T follicular helper cell (primary cell): ENCODE measurements at places on chromosomes 2 and 18.

DNA sequence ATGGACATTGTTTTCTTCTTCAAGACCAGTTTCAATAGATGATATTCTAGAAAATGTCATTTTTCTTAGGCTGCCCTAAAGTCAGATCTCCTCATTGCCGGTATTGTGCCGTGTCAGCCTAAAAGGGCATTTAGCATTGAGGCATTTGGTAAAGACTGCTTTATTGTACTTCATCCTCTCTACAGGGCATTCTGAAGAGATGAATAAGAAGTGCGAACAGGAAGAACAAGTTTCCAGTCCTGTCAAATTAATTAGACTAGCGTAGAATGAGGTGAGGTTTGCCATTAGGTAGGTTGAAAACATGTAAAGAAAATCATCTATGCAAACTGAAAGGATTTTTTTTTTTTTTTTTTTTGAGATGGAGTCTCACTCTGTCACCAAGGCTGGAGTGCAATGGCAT is 60.6 kb downstream of the ETAA1 start:
- no peak for DNase-seq

DNA sequence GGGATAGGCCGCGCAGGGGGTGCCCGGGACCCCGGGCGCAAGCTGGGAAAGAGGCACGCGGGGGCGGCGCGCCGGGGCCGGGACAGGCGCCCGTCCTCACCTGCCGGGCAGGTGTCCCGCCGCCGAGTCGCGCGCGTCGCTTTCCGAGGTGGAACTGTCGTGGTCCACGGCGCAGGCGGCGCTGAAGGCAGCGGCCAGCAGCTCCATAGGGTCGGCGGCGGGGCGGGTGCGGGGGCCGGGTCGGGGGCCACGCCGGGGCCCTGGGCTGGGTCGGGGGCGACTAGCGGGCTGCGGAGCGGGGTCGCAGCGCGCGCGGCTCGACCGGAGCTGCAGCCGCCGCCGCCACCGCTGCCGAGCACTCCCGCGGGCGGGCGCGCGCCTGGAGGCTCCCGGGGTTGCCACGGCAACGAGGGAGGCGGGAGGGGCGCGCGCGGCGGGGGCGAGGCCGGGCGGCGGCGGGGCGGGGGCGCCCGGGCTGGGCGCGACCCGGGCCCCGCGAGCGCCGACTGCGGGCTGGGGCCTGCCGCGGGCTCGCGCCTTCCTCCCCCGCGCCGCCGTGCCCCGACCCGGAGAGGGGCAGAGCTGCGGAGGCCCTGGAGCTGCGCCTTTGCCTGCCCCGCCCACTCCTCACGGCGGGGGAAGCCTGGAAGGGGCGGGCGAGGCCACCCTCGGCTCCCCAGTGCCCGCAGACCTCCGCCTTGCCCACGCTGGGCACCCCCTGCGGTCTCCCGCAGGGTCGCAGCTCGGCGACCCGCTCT is 57.9 kb downstream of the SNORC start:
- DNase-seq, result no peak

DNA sequence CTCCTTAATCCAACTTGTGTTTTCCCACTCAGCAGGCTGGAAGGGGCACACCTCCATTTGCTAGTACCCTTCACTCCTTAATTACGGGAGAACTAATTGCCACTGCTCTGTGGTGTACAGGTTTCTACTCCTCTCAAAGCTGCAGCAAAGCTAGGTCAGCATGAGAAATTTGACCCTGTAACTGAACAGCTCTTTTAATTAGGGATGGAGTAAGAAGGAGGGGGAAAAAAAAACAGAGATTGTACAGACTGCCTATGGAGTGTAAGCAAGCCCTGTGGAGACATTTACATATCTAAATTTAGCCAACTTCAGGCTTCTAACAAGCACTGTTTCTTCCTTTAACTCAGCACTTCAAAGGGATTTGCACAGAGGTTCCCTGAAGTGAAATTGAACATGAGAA is 629.7 kb upstream of the SETBP1 start:
- no peak for DNase-seq

GRCh38 chr18:73976433-73976832 is 171.2 kb downstream of the FBXO15 start:
- DNase-seq, result no peak

DNA sequence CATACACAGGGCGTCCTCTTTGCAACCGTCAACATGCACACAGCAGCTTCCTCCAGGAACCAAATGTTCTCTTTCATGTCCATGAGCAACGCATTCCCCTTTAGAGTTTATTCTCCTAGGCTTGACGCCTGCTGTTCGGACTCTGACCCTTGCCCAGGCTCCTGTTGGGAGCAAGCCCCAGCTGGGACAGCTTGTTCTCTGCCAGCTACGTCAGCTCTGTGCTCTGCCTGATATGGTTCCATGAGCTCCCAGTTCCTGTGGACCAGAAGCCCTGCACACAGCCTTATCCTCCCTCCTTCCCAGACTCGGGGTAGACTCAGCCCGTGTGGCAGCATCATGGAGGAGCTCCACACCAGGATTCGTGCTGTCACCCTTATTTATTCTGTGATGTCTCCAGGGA is 253.1 kb upstream of the PXDN start:
- DNase-seq, result no peak
